ENCODE measurements at places on chromosomes 7 and 10.

DNA sequence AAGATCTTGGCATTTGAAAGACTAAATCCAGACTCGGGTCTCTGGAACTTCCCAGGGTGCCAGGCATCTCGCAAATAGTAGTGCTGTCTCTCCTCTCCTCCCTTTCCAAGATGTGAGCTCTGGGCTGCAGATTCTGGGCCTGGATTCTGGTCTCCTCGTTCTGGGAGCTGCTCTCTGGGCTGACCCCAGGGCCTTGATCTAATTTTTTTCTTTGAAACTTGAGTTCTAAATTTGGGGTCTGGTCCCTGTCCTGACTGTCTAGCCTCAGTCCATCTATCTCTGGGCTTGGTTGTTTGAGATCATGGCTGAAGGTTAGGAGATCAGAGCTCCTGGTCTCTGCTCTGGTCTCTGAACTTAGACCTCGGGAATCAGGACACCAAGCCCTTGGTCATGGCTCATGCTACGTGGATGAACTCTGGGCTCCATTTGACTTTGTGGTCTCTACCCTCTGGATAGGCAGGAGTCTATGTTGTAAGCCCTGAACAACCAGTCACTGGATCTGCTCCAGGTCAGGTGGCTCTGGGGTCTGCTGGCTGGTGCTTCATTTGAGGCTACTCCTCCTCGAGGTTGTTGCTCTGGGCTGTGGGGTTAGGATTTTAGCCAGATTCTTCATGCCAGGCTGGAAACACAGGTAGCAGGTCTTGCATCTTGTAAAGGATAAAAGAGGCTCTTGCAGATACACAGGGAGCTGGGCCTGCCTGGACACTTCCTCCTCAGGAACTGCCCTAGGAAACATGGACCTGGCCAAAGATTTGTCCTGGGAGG lies 8.0 kb upstream of the MBL2 start:
- DNase-seq: no peak

DNA sequence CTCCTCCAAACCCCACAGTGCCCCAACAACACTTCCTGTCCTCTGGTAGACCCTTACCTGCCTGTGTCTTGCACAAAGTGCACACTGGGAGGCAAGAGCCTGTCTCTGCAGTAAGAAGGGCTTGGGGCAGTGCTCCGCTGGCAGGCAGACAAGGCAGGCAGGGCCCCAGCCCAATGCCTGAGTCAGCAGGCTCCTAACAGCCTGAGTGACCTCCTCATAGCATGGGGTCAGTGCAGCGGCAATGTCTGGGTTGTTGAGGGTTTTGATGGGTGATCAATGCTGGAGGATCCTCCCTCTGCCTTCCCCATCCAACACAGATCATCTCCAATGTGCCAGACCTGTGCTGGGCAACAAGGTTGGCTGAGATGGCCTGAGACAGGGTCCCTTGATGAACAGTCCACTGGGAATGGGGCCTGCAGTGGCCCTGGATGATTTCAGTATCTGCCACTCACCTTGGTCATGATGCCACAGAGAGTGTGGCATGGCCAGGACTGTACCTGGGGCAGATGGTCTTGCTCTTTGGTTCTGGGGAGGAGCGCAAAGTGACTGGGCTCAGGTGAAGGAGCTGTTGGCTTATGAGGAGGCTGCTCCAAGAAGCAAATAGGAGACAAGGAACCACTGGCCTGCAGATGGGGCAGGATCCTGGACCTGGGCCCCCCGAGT lies 55.6 kb upstream of the CAMK2B start:
- DNase-seq: no peak

- DNase-seq: no peak
Measured at GRCh38 chr10:130357226-130357625, 221.0 kb downstream of the GLRX3 start.

DNA sequence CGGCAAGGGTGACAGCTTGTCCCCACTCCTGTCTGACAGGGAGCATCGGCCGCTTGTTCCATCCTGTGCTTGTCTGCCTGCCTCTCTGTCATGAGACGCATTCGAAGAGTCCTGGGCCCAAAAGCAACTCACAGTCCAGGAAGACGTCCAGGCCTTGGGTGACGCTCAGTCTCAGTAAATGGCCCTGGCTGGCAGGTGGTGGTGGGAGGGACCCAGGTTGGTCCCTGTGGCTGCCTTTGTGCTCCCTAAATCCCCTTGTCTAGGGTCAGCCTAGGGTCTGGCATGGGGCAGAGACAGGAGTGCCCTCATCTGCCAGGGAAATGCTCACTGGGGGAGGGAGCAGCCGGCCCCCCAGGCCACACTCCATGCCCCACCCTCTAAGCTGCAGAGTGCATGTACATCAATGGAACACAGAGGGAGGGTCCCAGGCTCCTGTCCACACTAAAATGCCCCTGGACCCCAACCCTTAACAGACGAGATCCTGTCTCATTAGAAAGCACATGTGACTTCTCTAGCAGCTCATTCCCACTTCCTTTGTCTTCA lies 295.2 kb upstream of the ZNF32 start:
- no peak for DNase-seq

DNA sequence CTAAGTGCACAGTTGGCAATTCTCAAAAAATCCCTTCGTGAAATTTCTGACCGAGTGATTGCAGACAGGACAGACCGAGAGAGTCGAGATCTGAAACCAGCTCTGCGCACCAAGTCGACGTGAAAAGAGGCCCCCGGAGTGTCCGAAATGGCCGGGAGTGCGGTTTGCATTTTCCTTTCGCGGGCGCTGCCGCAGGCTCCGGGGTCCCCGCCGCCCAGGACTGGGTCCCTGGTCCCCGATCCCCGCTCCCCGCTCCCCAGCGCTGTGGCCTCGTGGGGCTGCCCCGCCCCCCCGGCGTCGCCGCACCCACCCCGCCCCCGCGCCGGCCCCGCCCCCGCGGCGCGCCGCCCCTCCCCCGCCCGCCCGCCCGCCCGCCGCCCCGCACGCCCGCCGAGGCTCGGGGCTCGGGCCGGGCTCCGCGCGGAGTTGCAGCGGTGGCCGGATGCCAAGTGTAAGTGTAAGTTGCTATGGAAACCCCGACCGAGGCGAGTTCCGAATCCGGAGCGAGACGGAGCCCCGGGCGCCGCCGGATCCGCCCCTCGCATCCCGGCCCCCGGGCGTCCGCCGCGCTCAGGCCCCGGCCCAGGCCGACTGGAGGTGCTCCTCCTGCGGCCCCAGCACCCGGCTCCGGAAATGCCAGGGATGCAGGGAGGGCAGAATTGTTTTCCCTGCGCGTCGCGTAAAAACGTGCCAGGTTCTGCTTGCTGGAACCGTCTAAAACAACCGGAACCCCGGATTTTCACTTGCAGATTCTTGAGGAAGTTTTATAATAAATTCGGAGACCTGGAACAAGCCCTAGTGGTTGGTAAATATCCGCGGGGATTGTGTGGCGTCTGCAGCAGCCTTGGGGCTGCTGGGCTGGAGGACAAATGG lies 4.6 kb downstream of the BMI1 start:
- peak; percentile 36 for DNase-seq

DNA sequence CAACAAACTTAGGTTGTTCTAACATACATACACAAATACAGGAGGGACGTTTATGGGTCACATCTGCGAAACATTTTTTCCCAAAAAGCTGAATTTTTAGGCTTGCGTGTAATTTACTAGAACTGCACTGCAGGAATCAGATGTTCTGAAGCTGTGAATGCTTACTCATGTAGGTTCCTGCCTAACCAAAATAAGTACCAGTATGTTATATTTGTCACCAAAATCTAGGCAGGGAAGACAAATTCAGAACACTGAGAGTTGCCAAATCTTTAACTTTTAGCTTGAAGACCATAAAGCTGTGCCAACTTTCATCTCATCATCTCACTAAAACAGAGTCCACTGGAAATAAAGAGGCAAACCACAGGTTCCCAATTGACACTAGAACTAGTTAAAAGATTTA lies 5.7 kb downstream of the UBE2H start:
- DNase-seq: no peak

Data from amygdala (tissue), 56 donors.